ENCODE measurements at places on chromosomes 11 and 22. TPM values are rescaled to one million over a fixed set of nuclear protein-coding genes. Genes with fewer than 3 reads are reported as not detected.

The TMPRSS5 gene
- 0.33 TPM for total RNA-seq

The APLNR gene
- total RNA-seq = 0.66 TPM

The NCF4 gene
- 5.9 TPM for total RNA-seq

DNA sequence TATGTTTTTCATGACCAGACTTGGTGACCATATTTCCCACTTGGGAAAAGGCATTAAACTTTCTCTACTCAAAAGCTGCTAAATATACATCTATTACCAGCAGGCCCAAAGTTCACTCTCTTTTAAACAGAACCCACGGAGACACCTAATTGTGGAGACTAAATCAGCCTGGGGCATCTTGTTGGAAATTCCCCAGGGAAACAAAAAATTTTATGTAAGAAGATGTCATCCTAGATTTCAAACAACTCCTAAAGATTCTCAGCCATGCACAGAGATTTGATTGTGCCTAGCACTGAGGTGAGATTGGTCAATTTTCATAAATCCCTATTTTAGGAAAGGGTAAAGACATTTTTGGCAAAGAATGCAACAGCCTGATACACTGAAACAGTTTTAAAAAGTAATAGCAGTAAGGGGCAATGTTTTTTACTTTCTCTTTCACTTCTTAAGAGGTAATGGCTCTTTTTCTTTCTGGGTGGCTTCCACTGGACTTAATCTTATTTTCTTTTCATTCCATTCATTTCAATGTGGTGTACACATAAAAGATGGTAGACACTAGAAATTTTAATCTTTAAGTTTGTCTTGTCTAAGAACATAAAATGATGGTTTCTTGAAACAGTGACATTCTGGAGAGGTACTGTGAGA lies 9.6 kb downstream of the OR52N2 start:
- DNase-seq = no peak

GRCh38 chr11:73159297-73159696 lies 17.2 kb upstream of the FCHSD2 start:
- no peak for DNase-seq

DNA sequence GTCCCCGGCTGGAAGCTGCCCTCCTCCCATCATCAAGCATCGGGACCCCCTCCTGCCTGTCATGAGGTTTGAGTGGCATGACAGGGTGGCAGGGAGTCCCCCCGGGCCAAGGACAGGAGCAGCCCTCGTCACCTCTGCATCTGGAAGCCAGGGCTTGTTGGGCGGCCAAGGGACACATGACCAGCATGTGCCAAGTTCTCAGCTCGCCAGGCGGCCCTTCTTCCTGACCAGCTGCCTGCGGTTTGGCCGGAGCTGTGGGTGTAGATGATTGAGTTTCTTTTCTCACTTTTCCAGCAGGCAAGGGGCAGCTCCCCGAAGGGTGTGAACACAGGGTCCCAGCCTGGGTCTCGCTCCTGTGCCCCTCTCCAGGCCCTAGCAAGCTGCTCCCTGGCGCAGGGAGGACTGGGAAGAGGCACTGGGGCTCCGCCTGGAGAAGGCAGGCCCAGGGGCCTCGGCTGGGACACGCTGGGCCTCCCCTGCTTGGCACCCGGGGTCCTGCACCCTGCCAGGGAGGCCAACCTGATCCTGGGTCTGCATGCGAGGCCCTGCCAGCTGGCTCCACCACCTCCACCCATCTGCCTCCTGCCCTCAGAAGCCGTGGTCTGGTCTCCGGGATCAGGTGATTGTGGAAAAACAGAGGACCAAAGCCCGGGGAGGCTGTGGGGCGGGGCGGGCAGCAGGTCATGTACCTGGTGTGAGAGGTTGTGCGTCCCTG lies 13.4 kb downstream of the ARHGAP8 start:
- peak; percentile 36 for DNase-seq

- DNase-seq = peak; percentile 15
Measured at GRCh38 chr22:47126344-47126811, 363.9 kb downstream of the TBC1D22A start.

DNA sequence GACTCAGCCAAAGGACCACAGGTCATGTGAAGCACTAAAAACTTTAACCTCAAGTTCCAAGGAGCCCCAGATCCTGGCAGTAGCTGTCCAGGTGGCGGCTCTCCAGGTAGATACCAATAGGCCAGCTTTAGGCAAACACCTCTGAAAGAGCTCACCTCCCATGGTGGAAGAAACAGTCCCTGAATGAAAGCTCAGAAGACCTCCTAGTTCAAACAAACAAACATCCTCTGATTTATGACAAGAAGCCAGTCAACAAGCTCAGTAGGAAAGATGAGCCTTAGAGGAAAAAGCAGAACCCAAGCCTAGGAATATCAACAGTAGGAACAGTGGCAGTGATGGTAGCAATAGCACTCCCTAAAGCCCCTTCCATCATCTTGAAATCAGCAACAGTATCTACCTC lies 17.2 kb downstream of the ABTB2 start:
- DNase-seq = no peak

Data from body of pancreas (tissue), 4 donors.